ENCODE measurements at places on chromosomes 7 and 10. TPM values are rescaled to one million over a fixed set of nuclear protein-coding genes. Genes with fewer than 3 reads are reported as not detected.
A peak's percentile ranks its signal among the peaks of the same experiment; 100 is the strongest.

DKK1 gene
- total RNA-seq: 3.3 TPM

CBX3 gene
- total RNA-seq: 77.4 TPM

AGFG2 gene
- total RNA-seq: 30.6 TPM

SEC23IP gene
- total RNA-seq: 45.6 TPM

MOGAT3 gene
- total RNA-seq: not detected

- DNase-seq: peak; percentile 45
These were observed at the start of gene AOC1 for GRCh38 chr7:150852371-150852905. TSS of gene AOC1 (plus strand) at chr7:150852517. CDS start at chr7:150856471, 3,954 bp downstream.

DNA sequence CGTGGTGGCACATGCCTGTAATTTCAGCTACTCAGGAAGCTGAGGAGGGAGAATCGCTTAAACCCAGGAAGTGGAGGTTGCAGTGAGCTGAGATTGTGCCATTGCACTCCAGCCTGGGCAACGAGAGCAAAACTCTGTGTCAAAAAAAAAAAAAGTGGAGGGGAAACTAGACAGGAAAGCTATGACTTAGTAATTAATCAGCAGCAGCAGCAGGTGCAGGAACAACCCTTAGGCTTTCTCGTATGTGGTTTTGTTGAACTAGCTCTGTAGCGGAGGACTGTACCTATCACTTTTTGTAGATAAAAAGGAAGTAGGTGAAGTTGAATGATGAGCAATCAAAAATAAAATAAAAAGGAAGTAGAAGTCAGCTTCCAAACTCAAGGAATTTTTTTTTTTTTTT, 76.9 kb upstream of the KMT2C start:
- DNase-seq: no peak

DNA sequence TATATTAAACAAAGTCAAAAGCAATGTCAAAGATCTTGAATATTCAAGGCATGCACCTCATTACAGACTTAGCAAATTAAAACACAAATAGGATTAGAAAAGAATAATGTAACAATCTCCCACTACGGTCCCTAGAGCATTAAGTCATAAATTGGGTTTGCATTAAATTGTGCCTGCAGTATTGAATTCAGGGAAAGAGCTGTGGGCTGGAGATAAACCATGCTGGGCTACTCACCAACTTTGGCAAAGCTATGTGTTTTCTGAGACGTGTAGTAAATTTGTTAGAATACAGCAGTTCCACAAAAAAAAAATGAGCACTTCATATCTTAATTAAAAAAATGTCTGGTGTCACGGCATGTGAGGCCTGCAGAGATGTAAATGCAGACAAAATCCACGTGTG, 241.6 kb downstream of the SNX10 start:
- DNase-seq: no peak

GRCh38 chr10:22505911-22506685, 160.8 kb downstream of the SPAG6 start:
- DNase-seq: no peak

DNA sequence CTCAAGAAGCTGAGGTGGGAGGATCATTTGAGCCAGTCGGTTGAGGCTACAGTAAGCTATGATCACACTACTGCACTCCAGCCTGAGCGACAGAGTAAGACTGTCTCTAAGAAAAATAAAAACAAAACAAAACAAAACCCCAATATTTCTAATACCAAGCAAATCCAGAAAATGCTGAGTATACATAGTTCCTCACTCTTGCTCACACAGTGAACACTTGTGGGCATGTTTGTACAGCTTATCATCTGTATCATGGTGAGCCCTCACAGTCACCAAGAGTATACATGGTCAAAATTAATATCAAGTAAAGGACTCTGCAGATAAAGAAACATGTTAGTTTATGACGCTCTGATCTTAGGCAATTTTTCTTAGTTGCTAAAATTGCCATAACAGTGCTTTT, 41.5 kb upstream of the C10orf67 start:
- DNase-seq: no peak

- DNase-seq: no peak
These were observed 15.9 kb downstream of the CAMK2B start for GRCh38 chr7:44309271-44310091.

- DNase-seq: no peak
These were observed 113.8 kb upstream of the GLI3 start for GRCh38 chr7:42350801-42351200.
